ENCODE measurements at places on chromosomes 5 and 9.
A peak's percentile ranks its signal among the peaks of the same experiment; 100 is the strongest.

DNA sequence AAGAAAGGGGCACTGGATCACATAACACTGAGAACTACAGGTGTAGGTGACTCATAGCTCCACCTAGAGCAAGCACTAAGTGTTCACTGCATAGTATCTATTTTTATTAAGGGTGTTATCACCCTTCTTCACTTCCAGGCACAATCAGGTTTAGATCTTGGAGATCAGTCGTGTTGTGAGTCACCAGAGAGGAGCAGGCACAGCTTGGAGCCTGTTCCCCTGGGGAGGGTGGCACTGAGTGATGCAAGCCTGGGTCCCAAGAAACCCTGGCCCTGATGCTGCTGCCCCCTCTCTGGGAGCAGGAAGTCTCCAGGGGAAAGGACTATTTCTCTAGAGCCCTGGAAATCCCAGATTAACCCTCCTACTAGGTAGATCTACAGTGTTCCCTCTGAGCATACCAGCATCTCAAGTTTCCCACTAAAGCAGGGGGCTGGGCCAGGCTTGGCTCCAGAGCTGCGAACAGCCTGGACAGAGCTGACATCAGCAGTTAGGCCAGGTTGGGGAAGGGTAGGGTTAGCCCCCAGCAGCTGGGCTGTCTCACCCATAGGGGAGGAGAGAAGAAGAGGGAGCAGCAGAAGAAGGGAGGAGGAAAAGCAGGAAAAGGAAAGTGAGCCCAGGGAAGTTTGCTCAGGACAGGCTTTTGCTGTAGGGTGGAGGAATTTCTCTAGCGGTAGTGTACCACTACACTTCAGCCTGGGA is 28.1 kb upstream of the SPINK4 start:
- DNase-seq = no peak

GRCh38 chr9:130833031-130833990 is 1.7 kb upstream of the ABL1 start:
- no peak for DNase-seq

DNA sequence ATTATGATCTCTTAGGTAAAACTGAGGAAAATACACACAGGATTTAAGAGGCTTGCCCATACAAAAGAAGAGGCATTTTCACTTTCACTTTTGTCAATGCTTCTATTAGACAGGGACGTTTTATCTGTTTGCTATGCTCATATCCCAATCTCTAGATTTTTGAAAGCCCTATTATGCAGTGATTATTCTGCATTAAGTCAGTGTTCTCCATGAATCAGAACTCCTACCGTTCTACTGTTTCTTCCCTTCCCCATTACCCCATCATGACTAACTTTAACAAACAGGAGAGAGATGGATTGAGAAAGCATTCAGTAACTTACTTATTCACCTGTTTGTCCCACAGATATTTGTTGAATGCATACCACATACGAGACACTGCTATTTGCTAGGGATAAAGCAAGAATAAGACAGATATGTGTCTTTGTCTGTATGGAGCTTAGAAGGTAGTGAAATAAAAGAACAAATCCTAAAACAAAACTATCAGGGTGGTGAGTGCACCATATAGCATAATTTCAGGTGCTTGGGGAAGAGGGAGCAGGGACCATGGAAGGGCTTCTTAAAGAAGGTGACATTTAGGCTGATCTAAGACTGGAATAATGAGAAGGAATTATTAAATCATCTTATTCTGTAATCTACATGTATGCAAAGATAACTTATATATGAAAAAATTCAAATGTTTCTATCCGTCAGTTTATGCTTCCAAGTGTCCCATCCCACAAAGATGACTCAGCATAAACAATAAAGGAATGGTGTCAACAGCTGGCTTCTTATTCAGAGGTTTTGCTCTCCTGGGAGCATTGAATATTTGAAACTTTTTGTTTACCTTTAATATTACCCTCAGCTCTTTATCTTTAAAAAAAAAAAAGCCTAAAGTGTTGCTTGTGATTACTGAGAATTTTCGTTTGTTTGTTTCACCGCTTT is 328.1 kb downstream of the HINT1 start:
- no peak for DNase-seq

GRCh38 chr9:136823136-136824046 is 15.6 kb downstream of the RABL6 start:
- no peak for DNase-seq

DNA sequence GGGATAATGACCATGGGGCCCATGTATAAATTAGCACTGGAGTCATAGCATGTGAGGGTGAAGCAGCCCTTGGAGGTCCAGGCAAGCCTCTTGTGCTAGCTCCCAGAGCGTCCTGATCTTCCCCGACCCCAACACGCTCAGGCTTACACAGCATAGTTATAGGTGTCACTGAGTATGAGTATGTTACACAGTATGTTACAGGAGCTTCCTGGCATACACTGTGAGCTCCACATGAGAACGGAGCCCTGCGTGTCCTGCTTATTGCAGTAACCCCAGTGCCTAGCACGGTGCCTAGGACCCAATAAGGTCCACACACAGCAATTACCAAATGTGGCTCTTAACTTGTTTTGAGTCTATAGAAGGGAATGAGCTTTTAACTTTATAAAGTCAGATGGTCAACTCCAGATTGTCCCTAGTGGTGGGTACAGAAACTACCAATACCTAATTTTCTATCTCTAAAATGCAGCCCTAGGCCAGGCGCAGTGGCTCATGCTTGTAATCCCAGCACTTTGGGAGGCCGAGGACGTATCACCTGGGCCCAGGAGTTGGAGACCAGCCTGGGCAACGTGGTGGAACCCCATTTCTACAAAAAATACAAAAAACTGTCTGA is 64.1 kb downstream of the PLAC8L1 start:
- no peak for DNase-seq

- DNase-seq = no peak
These were observed 36.3 kb downstream of the KLHL3 start for GRCh38 chr5:137699336-137700281.

- DNase-seq = no peak
These were observed 42.7 kb upstream of the AKNA start for GRCh38 chr9:114430457-114430856.

- DNase-seq = no peak
These were observed 31.2 kb downstream of the BTNL9 start for GRCh38 chr5:181071257-181071656.

GRCh38 chr9:112618385-112619009 is 99.4 kb downstream of the INIP start:
- no peak for DNase-seq

DNA sequence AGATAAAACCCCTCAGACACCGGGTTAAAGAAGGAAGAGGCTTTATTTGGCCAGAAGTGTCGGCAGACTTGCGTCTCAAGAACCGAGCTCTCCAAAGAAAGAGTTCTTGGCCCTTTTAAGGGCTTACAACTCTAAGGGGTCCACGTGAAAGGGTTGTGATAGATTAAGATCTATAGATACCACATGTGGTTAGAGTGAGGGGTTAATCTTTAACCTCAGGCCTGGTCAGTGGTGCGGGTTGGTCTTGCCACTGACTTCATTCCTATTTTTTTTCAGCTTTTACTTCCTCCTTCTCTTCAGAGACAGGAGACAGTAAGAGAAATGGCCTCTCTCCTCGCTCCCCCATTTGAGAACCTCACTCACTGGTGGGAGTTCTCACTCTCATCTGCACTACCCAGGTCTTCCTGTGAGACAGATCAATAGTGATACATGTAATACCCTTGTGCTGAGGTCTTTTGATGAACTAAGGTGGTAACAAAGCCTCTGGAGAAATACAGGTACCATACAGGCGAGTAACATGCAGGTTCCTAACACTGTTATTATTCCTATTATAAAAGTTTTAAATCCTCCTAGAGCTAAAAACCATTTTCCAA is 52.4 kb upstream of the COX7C start:
- no peak for DNase-seq

GRCh38 chr5:176803068-176803942 is 7.1 kb upstream of the UNC5A start:
- DNase-seq = no peak

GRCh38 chr5:92580814-92581213 is 1000.2 kb downstream of the NR2F1-AS1 start:
- DNase-seq = no peak

DNA sequence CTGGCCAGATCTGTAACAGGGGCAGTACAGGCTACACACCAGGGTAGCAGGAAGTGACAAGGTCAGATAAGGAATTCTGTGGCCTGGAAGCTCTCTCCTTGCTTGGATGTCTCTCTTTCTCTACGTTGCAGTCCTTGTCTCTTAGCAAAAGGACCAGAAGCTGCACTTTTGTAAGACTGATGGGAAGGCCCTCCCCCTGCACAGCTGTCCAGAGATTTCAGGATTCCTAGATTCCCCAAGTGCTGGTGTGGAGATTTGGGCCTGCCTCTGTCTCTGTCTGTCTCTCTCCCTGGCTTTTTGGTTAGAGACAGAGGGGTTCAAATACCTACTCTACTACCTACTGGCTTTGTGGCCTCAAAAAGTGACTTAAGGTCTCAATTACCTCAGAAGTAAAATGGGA is 10.0 kb upstream of the CNTFR start:
- DNase-seq = no peak

GRCh38 chr5:173925449-173926071 is 37.4 kb downstream of the CPEB4 start:
- peak; percentile 34 for DNase-seq

DNA sequence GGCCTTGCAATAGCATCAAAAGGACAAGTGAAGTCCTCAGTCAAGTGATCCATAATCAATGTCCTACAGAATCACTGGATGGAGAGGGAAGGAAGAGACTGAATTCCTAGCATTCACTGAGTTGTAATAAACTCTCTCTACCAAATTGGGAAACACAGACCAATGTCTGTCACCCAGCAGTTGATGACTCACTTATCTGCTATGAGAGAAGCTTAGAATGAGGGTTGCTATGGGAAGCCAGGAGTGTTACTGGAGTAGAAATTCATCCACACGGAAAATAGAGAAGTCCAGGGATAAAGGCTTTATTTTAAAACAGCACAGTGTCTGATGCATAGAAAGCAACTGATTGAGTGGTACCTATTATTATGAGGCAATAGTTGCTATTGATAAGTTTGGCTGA is 407.4 kb downstream of the BRINP1 start:
- DNase-seq = peak; percentile 89

- DNase-seq = no peak
These were observed 183.7 kb downstream of the CCDC171 start for GRCh38 chr9:15736569-15736968.

DNA sequence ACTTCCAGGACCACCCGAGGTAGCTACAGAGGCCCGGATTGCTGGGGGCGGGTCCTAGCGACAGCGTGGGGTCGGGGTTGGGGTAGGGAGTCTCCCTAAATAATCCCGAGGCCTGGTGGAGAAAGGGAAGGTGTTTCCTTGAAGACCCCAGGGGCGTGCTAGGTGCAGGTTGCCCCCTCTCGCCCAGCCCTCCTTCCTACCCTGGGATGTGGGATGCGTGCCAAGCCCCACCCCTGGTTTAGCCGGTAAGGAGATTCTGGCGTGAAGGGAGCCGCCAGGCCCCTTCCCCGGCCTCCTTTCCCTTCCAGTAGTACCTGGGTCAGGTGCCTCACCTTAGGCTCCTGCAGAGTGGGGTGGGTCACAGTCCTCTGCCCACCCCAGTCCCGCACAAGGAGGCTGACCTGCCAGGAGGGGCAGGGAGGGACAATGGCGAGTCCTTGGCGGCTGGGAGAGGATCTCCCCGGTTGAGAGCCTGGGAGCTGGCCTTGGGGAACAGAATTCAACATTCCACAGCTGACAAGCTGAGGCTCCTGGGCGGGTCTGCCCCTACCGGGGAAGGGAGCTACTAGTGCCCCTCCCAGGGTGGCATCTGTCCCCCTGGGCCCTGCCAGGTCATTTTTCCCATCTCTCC is 674 bp downstream of the TSPAN17 start:
- peak; percentile 44 for DNase-seq

- DNase-seq = no peak
These were observed 225.8 kb downstream of the MELK start for GRCh38 chr9:36798350-36799065.

DNA sequence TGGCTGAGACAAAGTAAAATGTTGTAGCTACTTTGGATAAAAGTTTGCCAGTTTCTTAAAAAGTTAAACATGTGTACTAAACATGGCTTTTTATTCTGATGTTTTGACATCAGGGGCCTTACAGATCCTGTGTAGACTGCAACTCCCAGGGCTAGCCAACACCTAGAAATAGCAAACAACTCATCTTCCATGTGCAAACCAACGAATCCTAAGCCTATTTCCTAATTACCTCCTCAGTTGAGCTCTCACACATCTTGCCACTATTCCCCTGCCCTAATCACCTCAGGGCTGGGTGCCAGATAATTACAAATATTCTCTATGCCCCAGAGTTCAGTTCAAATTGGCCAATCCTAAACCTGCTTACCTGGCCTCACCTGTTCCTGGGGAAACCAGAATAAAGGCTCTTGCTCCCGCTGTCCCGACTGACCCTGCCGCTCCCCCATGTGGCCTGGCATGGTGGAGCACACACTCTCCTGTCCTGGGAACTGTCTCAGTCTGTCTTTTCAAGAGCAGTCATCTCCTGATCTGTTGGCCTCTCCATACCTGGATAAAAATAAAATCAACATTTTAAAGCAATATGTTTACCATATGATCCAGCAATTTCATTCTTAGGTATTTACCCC is 37.1 kb upstream of the FAM169A start:
- DNase-seq = no peak

GRCh38 chr5:137122558-137122957 is 376.6 kb downstream of the SPOCK1 start:
- DNase-seq = no peak

DNA sequence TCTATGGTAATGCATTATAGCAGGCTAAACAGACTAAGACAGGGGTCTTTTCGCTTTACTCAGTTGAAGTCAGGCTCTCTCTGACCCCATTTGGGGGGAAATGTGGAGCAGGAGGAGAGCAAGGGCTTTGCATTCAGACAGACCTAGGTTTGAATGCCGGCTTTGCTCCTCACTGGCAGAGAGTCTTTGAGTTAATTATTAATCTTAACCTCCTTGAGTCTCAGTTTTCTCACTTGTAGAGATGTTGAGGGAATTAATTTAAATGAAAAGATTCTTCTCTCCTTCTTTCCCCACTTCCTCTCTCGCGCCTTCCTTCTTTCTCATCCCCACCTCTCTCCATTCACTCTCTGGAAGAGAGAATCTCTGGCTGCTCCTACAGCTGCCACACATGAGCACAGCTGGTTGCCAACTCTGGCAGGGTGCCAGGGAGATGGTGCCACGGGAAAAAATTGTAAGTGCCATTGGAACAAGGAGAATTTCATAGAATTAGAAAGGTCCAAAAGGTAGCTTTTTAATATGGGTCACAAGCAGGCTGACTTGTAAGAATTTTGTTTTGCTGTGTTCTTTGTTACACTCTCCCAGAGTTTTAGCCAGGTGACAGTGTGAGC is 25.2 kb upstream of the GLRA1 start:
- DNase-seq = no peak
